AG08395 (cell line): ENCODE measurements at places on chromosomes 2 and 18.

GRCh38 chr2:120910164-120910563, 174.5 kb downstream of the GLI2 start:
- DNase-seq, result no peak

DNA sequence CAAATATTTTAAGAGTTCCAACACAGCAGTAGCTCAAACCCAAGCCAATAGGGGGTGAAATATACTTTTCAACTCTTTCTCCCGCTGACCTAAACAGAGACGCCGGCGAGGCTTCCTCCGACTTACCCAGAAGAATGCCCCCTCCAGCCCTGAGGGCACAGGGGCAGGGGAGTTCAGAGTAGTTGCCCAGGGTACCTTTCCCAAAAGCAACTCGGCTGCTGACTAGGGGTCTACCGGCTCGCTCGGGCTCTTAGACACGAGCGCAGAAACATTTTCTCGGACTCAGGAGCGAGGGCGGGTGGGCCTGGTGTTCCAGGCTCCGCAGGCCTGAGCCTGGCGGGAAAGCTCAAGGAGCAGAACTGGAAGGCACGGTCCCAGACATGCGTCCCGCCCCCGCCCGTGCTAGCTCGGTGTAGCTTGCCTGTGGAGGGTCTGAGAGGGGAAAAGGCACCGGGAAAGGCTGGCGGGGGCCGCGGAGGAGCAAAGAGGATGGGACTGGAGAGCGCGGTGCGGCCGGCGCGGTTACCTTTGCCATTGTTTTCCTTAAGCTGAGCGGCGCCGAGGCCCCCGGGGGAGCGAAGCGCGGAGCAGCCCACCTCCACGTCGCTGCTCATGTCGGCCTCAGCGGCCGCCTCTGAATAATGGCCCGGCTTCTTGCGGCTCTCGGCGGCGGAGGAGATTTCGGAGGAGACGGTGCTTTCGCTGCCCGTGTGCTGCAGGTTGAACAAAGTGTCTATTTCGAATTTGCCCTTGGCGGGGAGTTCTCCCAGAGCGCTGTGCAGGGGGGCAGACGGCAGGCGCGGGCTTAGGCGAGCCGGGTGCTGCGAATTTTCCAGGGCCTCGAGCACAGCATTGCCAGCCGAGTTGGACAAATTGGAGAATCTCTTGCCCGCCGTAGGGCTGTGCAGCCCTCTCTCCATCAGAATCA, 674 bp downstream of the EVX2 start:
- DNase-seq, result no peak

DNA sequence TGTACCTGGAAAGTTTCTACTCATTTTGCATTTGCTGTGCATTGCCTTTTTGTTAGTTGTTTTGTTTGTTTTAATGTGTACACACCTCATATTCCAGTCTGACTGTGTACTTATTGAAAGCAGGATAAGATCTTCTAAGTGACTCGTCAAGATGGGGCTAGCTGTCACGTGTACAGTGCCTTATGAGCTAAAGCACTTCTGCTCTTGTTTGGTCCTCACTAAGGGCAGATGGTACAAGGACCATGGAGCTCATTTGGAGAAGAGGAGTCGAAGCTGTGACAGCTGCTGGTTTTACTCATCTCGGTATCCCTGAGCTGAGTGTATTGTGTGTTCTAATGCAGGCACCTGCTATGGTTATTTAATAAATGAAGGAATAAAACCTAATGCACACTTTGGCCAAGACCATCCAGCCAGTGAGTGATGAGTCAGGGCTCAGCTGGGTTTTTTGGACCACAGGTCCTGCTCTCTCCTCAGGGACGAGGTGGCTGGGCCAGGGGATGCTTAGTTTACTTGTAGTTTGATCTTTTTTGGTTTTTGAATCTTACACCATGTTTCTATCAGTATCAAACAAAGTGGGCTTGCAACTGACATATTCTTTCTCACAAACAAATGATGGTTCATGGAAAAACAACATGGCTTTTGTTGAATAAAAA, 152.5 kb upstream of the APCDD1 start:
- DNase-seq, result no peak

DNA sequence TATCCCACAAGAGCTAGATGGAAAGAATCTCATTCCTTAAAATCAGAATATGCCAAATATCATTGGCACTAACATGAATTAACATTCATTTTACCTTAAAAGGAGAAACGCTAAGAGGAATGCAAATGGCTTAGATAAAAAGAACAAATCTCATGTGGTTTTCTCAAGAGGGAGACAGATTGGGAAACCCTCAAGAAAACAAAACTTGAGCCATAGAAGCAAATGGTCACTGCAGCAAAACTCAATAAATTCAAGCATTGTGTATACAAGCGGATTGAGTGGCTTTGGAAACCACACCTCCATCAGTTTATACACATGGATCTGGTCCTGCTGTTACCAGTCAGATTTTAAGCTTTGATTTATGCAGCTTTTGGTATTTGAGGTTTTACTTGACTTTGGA, 1331.8 kb upstream of the ZEB2 start:
- DNase-seq, result no peak

DNA sequence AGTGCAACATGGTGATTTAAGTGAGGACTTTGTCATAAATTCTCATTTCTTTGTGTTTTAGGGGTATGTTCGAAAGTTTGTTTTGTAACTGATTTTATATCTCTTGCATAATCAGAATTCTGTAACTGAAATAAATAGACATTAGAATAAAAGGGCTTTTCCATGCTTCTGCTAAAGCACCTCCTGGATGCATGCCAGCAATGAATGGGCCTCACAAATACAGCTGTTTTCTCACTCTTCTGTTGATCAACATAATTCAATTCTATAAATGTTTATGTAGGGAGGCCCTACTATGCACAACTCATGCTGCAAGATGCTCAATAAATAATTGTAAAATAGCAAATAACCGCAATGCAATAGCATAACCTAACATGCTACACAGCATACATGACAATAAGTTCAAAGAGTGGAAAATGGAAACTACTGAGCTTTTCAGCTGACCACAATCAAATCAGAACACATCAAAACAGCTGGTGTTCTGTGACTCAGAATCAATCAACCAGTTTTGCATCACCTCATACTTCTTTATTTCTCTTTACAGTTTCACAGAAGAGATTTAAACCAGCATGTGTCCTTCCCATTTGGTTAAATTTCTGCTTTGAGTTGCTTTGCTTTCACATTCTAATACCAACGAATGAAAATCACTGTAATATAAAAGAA, 11.0 kb downstream of the CDH7 start:
- DNase-seq, result no peak

DNA sequence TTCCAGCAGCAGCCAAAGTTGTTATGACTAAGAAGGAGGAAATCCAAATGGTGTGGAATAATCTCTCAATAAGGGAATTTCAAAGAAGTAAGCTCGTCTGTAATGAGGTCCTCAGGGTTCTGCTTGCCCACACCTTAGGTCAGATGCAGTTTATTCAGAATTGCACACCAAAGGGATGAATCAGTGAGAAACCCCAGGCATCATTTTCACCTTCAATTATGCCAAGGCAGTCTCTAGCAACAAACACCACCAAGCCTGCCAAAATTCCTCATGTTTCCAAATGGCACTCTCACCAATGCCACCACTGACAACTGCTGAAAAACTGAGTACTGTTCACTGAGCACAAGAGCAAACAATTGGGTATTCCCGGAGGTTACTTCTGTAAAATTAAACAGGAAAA, 43.6 kb downstream of the KCNG3 start:
- peak; percentile 7 for DNase-seq

GRCh38 chr2:128457716-128458115, 139.0 kb upstream of the HS6ST1 start:
- DNase-seq, result no peak

DNA sequence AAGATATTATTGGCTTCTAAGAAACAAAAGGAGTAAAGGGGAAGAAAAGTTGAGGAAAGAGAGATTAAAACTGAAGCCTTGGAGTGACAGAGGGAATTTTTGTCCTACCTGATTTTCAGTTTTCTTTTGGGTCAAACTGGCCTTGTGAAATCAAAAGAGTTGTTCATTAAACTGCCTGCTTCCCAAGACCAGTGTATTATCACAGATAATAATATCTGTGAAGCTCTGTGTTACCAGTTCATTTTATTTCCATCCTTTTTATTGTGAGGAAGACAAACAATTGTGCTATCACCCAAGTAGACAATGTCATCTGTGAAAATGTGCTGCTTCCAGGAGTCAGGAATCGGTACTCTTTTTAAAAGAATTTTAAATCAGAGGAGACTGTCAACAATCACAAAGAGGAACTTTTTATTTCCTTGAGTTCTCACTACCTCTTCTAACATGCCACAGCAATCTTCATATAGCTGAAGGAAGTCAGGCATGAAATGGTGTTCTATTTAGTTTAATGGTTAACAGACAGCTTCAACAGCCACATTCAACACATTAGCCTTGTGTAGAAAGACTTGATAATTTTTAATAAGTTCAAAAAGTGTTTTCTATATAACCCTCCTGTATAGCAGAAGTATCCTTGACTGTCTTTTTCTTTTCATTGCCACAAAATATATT, 554.8 kb downstream of the PIK3C3 start:
- no peak for DNase-seq

- no peak for DNase-seq
Measured at GRCh38 chr18:45932708-45933107, 34.4 kb downstream of the EPG5 start.

DNA sequence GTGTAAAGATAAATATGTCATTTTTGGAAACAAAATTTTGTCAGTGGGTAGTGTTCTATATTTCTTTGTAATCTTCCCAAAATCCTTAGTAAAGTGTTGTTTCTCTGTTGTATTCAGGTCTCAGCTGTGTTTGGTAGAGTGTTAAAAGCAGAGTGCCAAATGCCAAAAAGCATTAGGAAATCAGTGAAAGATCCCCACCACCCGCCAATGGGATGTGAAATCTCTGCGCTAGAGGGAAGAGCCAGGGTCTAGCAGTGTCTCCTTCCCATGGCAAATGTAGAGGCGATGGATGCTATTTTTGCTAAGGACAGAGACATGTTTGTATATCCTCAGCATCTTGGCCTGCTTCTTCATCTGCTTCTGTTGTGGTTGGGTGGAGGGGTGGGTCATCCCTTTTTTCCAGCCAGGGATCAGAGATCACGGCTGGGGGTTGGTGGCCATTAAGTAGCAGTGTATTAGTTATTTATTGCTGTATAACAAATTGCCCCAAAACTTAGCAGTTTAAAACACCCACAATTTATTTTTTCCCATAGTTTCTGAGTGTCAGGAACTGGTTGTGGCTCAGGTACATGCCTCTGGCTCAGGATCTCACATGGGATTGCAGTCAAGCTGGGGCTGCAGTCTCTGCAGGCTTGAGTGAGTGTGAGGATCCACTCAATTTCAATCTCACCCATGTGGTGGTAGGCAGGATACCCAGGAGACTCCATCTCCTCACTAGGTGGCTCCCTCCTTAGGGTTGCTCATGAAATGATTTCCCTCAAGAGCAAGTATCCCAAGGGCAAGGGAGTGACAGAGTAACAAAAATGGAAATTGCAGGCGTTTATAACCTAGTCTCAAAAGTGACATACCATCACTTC, 211.9 kb downstream of the MYCN start:
- no peak for DNase-seq

DNA sequence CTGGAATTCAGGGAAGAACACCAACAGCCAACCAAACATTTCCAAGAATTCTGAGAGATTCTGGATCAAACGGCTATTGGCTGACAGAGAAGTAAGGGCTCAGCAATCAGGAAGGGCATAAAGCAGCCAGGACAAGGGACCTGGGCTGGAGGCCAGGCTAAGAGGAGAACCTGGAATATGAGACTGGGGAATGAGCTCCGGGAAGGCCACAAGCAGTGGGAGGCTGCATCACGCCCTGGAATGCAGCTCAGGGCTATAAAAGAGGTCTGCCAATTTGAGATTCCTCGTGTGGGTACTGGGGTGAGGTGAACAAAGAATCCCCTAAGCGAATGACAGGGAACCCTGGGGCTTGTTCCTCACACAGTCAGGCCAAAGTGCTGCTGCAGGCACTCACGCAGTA, 60.4 kb downstream of the ANO7 start:
- DNase-seq, result no peak

DNA sequence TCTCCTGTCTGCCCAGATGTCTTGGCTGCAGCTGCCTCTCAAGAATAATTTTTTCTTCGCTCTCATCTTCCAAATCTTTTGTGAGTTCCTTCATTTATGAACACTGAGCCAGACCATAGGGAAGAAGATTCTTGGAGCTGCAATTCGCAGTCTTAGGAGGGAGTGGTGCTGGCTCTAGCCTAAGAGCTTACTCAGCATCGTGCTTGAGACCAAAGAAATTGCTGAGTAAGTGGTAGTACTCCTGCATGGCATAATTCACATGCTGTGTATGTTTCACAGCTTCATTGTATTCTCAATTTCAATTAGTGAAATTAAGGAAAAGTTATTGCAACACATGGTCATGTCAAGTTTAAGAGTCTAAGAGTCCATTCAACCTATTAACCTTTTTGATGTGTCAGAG, 771.7 kb downstream of the ADCYAP1 start:
- no peak for DNase-seq
